Muscle of back (tissue), 13 donors: ENCODE measurements at places on chromosomes 1 and 21.
A peak's percentile ranks its signal among the peaks of the same experiment; 100 is the strongest.

- DNase-seq = no peak
Observed at GRCh38 chr21:31222142-31222541, 121.9 kb downstream of the TIAM1 start.

- DNase-seq = no peak
Observed at GRCh38 chr1:14055442-14056223, 355.6 kb downstream of the PRDM2 start.

DNA sequence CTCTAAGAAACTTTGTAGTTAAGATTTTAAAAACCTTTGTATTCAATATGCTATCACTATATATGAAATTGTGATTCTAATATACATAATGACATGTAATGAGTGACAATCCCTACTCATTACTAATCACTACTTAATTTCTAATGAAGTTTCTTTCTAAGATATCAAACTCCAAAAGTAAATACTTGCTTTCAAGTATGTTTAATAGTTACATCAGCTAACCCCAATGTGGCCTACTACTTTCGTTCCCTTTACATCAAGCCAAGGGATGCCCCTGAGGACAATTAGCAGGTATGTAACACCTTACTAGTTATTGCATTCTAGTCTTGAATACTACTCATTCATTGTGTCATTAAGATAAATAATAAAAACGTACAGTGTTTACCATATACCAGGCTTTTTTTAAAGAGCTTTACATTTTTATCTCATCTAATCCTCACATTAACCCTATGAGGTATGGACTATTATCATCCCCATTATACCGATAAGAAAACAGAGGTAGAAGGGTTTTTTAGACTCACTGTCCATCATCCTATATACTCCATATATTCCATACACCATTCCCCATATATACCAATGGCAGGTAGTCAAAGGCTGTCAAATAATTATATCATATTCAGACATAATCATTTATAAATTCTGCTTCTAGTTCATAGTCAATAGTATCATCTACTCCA, 4.2 kb downstream of the PPP1R15B start:
- DNase-seq = no peak

GRCh38 chr1:114153261-114154145, at the start of gene SYT6:
TSS of gene SYT6 (minus strand) at chr1:114153869. CDS start at chr1:114153772, 97 bp downstream.
- peak; percentile 11 for DNase-seq

DNA sequence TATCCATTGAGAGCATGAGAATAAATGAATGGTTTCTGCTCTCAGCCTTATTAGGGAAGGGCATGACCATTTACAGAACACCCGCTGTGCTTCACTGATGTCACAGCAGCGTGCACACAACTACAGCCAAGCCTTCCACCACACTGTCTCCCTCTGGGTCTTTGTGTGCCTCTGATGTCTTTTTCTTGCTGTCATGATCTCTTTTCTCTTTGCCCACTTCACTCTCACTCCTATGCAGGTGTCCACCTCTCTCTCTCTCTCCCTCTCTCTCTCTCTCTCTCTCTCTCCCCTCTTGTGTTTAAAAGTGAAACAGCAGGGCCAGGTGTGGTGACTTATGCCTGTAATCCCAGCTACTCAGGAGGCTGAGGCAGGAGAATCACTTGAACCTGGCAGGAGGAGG, 232.5 kb upstream of the JUN start:
- no peak for DNase-seq
